ENCODE measurements at places on chromosomes 3 and 15. TPM values are rescaled to one million over a fixed set of nuclear protein-coding genes. Genes with fewer than 3 reads are reported as not detected.

Gene NRG4
- total RNA-seq, result not detected

Gene CCDC54
- total RNA-seq, result not detected

DNA sequence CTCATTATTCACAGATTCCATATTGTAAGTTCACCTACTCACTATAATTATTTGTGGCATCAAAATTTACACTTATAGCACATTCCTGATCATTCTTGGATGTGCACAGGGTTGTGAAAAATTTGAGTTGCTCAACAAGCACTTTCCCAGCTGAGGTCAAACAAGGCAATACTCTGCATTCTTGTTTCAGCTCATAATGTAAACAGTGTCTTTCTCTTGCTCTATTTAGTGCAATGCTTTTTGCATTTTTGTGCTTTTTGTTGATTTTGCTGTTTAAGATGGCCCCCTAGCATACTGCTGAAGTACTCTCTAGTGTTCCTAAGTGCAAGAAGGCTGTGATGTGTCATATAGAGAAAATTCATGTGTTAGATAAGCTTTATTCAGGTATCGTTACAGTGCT is 66.7 kb upstream of the TNIK start:
- no peak for DNase-seq

GRCh38 chr3:10753964-10754363 is 62.1 kb upstream of the SLC6A11 start:
- peak; percentile 13 for DNase-seq

Data from CD8-positive, alpha-beta T cell (primary cell).